Cardiac muscle cell (in vitro differentiated cells and primary cell): ENCODE measurements at places on chromosomes 11 and 22. TPM values are rescaled to one million over a fixed set of nuclear protein-coding genes. Genes with fewer than 3 reads are reported as not detected.
A peak's percentile ranks its signal among the peaks of the same experiment; 100 is the strongest.

The VSIG2 gene
- not detected in 2 replicates for polyA plus RNA-seq

The OR5P2 gene
- not detected in 2 replicates for polyA plus RNA-seq

The CASP5 gene
- polyA plus RNA-seq: not detected in 2 replicates

The FAT3 gene
- polyA plus RNA-seq: 1.1 TPM in 2 replicates

The CNIH2 gene
- 3.3 and 8.9 TPM in 2 replicates for polyA plus RNA-seq

The CAVIN3 gene
- 57.4 and 76.1 TPM in 2 replicates for polyA plus RNA-seq

- no peaks in the 10 kb centered on the region for H3K4me1 ChIP-seq
- no peak for DNase-seq
- no peak overlapping the region for H3K27ac ChIP-seq
- no peaks in the 10 kb centered on the region for H3K36me3 ChIP-seq
- H3K27me3 ChIP-seq: no peaks in the 10 kb centered on the region
- H3K4me3 ChIP-seq: no peak overlapping the region
Observed at GRCh38 chr11:30159546-30159945, 71.3 kb upstream of the FSHB start.

GRCh38 chr11:128645968-128646367 lies 47.9 kb upstream of the FLI1 start:
- no peaks in the 10 kb centered on the region for H3K4me1 ChIP-seq
- DNase-seq: no peak
- no peak overlapping the region for H3K27ac ChIP-seq
- H3K27me3 ChIP-seq: peaks cover 78% of the 10 kb centered on the region

GRCh38 chr11:128772814-128773213 lies 78.9 kb downstream of the FLI1 start:
- H3K4me3 ChIP-seq: no peak overlapping the region
- no peaks in the 10 kb centered on the region for H3K4me1 ChIP-seq
- H3K27ac ChIP-seq: no peak overlapping the region
- DNase-seq: no peak

- H3K36me3 ChIP-seq: no peaks in the 10 kb centered on the region
- H3K4me3 ChIP-seq: no peak overlapping the region
- no peaks in the 10 kb centered on the region for H3K27me3 ChIP-seq
- no peak for DNase-seq
- H3K4me1 ChIP-seq: peaks cover 9% of the 10 kb centered on the region
Observed at GRCh38 chr11:71933141-71933933, 4.5 kb downstream of the RNF121 start.

GRCh38 chr11:126969865-126970479 lies 30.6 kb downstream of the KIRREL3 start:
- H3K4me3 ChIP-seq: no peak overlapping the region
- no peaks in the 10 kb centered on the region for H3K4me1 ChIP-seq
- DNase-seq: peak; percentile 52
- peaks cover 35% of the 10 kb centered on the region for H3K27me3 ChIP-seq

DNA sequence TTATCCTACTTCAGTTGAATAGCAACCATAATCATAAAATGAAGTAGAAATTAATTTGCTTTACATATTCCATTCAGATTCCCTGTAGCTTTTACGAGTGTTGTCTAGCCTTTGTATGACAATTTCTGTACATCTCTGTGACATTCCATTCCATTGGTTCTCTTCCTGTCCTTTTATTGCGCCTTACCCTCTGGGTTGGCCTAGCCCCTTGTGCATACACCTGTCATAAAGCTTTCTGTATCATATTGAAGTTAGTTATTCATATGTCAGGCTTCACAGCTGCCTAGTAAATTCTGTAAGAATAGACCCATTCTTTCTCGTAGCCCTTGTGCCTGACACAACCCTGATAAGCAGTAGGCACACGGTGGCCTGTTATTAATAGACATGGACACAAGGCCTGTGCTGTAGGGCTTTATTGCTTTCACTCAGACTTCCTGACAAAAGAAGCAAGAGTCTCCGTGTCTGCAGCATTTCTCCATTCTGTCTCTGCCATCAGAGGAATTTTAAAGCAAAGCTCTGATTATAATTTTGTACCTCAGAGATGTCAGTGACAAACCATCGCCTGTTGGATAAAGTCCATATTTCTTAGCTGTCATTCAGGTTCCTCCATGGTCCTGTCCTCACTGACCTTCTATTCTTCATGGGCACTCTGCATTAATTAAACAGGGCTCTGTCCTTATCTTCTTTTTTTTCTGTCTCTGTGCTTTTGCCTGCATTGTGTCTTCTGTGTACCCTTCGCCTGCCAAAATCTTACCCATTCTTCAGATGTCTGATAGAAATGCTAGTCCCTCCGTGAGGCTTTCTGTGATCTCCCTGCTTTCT lies 49.4 kb downstream of the BID start:
- H3K4me1 ChIP-seq: peaks cover 35% of the 10 kb centered on the region
- peak overlapping the region; percentile 90 for H3K27ac ChIP-seq
- DNase-seq: no peak
- H3K27me3 ChIP-seq: no peaks in the 10 kb centered on the region

GRCh38 chr22:22663861-22664800 lies 19.7 kb downstream of the GGTLC2 start:
- DNase-seq: no peak
- no peak overlapping the region for H3K27ac ChIP-seq
- H3K4me3 ChIP-seq: no peak overlapping the region
- H3K36me3 ChIP-seq: no peaks in the 10 kb centered on the region

- H3K36me3 ChIP-seq: no peaks in the 10 kb centered on the region
- H3K4me3 ChIP-seq: no peak overlapping the region
- no peak for DNase-seq
Observed at GRCh38 chr11:120017582-120018150, 120.2 kb downstream of the TRIM29 start.

GRCh38 chr11:65685981-65686380 lies 23.3 kb upstream of the RELA start:
- H3K4me1 ChIP-seq: no peaks in the 10 kb centered on the region
- no peak overlapping the region for H3K4me3 ChIP-seq
- no peaks in the 10 kb centered on the region for H3K36me3 ChIP-seq
- no peak overlapping the region for H3K27ac ChIP-seq

DNA sequence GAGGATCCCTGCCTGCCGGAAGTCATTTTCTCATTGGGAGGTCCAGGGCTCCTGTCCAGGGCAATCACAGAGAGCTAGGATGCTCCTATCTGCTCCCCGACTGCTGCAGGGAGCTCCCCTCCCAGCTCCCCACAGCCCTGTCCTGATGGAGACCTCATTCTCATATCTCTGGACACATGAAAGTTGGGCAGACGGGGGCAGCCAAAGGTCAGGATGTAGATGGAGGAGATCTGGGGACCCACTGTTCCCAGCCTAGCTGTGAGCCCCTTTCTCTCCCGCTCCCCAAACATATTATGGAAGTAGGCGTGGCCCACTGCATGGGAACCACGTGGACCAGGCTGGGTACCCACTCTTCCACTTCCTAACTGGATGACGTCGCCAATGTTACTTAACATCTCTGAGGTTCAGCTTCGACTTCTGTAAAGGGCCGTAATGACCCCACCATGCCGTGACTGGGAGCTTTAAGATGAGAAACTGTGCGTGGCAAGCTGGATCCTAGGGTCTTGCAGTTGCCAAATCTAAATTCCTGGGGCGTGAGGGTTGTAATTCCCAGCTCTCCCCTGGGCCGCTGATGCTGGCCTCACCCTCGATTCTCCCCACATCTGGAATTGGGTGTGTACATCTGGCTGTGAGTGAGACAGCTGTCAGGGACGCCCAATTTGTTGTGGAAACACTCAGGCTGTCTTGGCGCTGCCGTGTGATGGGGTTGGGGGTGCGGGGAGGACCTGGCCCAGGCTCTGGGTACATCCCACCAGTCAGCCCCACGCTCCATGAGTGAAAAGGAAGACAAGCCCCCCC lies 1.8 kb downstream of the CDC42EP2 start:
- no peaks in the 10 kb centered on the region for H3K36me3 ChIP-seq
- H3K27me3 ChIP-seq: peaks cover 13% of the 10 kb centered on the region
- H3K4me3 ChIP-seq: no peak overlapping the region
